HS-27A (cell line): ENCODE measurements at places on chromosomes 16 and 17.

GRCh38 chr17:71337938-71338337 is 782.9 kb upstream of the SOX9 start:
- no peak for DNase-seq

DNA sequence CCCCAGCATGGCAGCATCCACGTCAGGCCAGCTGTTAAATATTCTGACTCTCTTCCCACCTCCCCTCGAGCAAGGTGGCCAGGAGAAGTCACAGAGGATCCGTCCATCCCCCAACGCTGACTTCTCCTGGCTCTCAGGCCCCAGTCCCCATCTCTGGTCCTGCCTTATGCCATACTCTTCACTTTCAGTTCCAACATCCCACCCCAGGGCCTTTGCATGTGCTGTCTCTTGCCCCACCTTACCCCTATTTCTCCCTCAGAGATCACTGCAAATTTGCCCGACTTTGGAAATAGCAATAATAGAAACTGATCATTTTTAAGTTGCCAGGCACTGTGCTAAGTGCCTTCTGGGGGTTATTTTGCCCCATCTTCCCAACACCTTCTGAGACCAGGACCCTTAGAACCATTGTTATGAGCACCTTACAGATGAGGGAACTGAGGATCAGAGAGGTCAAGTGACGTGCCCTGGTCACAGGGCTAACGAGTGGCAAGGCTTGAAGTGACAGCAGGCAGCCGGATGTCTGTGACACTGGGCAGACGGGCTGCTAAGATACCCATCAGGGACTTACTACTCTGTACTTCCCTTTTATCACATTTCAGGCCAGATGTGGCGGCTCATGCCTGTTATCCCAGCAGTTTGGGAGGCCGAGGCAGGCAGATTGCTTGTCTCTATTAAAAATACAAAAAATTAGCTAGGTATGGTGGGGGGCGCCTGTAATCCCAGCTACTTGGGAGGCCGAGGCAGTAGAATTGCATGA is 17.7 kb downstream of the HID1 start:
- DNase-seq, result no peak

DNA sequence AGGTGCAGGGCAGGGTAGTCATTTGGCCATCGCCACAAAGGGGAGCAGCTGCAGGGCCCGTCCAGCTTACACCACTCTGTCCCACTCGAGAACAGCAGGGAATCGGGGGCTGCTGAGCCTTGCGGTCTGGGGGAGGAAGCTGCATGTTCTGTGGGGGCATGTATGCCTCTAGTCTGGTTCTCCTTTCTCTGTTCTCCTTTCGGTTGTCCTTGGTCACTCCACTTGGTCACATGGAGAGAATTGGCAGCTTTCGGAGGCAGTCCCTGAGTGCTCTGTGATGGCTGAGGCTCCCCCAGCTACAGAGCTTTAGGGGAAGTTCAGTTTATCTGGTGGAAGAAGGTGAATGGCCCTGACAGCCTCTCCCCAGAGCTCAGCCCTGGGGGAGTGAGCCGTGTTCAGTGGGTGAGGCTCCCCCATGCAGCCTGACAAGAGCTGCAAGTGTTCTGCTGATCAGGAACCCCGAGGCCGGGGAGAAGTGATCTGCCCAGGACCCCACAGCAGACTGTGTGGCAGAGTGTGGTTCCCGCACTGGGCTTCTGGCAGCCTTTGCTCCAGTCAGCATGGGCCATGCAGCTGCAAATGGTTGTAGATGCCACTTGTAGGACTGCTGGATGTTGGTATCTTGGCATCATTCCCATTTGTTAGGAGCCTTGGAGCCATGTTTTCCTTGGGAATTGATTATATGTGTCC is 22.3 kb upstream of the SMPD3 start:
- no peak for DNase-seq

- no peak for DNase-seq
Observed at GRCh38 chr17:29880031-29880430, 50.0 kb downstream of the SSH2 start.
